ENCODE measurements at places on chromosomes 3 and 15.

- DNase-seq = no peak
Observed at GRCh38 chr3:374459-374858, 177.9 kb downstream of the CHL1 start.

DNA sequence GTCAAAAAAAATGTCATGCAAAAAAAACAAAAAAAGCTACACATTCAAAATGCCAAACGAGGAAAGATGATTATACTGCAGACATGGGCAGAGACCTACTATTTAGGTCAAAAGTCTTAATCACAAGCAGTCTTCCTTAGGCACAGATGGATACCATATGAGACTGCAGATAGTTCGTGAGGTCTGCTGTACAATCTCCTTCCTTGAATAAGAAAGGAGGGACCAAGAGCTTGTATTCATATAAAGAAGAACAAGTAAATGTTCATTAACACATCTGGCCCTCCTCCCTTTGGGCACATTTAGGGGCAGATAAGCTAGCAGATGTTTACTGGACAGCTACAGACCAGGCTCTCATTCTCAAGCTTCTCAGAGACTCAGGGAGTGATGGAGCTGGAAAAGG, 45.3 kb downstream of the ANXA2 start:
- DNase-seq = no peak

- DNase-seq = no peak
Observed at GRCh38 chr3:114973536-114973935, 173.6 kb downstream of the ZBTB20 start.

GRCh38 chr3:11587766-11588165, 55.9 kb downstream of the VGLL4 start:
- DNase-seq = no peak

DNA sequence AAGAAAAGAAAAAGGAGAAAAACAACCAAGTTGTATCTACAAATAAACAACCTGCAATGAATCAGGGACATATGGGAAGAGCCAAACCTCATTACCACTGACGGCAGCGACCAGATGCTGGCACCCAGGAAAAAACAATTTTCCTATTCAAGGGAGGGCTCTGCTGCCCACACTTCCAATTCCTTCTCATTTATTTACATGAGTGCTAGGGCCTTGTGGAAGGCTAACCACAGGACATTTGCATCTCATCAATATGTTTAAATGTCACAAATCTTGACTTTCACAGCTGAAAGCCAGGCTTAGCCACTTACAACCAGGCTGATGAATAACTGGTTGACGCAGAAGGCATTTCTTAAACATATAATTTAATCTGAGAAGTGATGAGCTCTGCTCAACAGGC, 36.0 kb downstream of the RFTN1 start:
- peak; percentile 46 for DNase-seq

DNA sequence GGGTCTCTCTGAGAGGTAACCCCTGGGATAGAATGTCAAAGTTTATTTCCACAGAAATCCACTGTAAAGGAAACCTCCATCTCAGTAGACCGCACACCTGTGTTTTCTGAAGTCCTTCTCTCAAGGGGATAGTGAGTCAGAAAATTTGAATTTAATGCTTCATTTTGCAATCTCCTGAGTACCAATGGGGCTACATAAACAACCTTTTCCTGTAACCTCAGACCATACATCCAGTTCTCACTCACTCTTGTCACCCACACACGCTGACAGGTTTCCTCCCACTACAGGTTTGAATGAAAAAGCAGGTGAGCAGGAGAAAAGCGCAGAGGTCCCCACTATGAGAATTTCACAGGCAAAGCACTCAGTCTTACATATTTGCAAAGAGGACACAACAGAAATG, 165.3 kb upstream of the MCTP2 start:
- DNase-seq = no peak

DNA sequence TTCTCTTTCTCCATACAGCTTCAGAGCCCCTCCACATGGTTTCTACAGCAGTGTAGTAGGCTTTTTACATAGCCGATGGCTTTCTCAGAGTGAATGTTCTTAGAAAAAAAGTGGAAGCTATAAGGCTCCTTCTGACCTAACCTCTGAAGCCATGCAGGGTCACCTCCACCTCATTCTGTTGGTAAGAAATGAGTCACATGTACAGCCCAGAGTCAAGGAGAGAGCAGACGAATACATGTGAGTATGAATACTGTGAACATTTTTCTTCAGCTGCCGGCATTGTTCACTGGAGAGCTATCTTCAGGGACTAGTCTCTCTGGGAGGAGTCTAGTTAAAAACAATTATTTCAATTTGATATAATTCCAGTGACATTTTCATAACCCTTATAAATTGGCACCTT, 68.2 kb upstream of the THRB start:
- peak; percentile 24 for DNase-seq

DNA sequence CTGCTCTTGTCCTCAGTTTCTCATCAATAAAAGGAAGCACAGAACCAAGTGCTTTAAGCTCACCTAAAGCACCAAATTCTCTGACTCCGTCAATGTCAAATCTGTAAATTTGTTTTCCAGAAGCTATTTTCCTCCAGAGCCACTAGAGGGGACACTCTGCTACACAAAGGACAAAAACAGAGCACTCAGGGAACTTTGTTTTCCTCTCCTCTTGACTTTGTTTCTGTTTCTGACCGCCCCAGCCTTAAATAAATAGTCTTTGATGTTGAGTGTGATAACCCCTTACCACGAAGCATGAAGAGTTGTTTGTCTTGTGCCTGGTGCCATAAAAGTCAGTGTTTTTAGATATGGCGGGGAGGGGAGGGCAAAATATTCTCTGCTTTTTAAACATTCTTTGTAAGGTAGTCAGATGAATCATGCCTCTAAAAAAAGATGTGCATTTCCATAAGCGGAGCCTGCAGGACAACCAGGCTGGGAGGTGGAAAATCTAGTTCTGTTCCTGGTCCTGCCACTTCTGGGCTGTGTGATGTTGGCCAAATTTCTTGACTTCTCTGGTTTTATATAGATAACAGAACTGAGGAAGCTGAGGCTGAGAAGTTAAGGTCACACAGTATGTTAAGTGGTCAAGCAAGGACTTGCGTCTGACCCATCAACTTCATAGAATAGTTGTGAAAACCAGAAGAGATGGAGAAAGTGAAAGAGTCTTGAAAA, 7.3 kb upstream of the ZBTB38 start:
- DNase-seq = peak; percentile 88

DNA sequence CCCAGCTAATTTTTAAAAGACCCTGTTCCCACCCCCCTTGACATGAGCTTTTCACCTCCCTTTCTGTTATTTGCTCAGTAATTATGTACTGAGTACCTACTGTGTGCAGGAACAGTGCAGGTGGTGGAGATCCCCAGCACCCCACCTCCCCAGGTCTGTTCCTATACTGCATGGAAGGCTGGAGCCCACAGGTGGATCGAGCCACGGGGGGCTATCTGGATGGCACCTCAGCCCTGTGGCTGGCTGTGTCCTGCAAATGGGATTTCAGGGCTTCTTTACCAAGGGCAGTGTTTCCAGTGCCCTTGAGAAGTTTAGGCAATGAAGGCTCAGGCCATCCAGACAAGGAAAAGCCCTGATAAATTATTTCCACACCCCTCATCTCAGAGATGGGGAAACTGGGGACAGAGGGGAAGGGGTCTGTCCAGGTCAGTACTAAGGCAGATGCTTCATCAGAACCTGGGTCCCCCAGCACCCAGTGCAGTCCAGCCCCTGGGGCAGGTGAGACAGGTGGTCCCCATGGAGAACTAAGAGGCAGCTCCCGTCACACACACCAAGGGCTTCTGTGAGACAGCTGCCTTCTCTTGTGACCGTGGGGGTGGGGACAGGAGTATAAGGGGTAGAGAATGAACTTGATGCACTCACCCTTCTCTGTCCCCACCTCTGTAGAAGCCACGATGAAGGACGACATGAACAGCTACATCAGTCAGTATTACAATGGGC, 109.6 kb downstream of the ETFA start:
- no peak for DNase-seq

DNA sequence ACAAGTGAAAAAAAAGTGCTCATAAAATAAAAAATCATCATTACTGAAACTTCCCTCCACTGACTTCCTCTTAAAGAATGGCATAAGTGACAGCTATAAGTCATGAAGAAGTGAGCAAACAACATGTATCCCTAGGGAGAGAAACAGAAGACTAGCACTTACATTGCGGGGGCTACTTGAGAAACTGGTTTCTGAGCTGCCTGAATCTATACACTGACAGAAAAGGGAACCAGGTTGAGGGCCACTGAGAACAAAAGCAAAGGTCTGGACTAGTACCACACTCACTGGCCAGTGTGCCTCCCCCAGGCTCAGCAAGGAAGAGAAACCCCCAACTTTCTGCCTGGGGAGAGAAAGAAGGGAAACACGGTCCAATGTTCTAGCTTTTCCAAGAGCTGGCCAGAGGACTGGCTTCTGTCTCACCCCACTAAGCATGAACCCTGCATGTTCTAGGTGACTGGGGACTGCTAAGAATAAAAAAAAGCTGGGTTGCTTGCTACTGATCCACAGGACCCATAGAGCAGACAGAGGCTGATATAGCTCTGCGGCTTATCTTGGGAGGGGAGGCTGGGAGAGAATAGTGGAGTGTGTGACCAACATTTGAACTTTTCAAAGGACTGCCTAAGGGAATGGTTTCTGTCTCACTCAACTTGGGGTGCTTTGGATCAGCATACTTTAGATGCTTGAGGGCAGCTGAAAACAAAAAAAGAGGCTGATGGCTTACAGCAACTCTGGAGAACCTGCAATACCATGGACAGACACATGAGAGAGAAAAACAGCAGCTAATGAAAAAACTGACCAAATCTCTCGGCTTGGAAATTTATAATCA, 8.1 kb downstream of the RAD18 start:
- DNase-seq = no peak

DNA sequence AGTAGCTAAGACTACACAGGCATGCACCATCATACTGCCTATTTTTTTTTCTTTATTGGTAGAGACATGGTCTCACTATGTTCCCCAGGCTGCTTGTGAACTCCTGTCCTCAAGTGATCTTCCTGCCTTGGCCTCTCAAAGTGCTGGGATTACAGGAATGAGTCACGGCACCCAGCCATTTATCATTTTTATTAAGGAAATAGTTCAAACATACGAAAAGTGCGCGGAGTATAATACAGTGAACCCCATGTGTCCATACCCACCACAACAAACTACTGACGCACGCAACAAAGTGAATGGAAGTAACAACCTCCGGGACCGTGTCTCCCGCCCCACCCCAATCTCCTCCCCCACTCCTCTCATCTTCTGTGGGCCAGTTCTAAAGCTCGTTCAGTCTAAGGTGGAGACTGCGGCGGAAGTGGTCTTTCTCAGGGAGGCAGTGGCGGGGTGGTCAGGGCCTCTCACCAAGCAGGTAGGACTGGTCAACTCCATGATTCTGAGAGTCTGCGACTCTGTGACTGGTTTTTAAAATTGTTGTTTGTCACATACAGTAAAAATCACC, 42.1 kb downstream of the DNAJB8 start:
- peak; percentile 74 for DNase-seq

GRCh38 chr3:185283374-185283935, 29.6 kb upstream of the EHHADH start:
- DNase-seq = peak; percentile 15

GRCh38 chr15:35888815-35889214, 342.9 kb upstream of the DPH6 start:
- DNase-seq = no peak

DNA sequence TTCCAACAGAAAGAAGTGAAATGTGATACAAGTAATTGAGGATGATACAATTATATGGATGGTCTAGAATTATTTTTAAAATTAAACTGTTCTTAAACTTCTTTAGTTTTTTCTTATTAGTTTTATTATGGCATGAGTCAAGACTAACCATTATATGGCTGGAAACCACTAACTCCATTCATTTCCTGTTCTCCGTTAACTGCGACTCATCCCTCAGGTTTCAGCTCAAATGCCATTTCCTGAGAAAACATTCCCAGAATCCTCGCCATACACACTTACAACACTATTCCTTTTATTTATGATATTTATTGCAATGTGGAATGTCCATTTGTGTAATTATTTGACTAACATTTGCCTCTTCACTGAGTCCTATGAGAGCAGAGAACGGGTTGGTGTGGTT, 394.1 kb downstream of the SOX2 start:
- peak; percentile 31 for DNase-seq

- DNase-seq = no peak
Observed at GRCh38 chr3:79515072-79515471, 252.7 kb downstream of the ROBO1 start.

Measured in fibroblast of mammary gland (primary cell).